ENCODE measurements at places on chromosomes 7 and 10.

DNA sequence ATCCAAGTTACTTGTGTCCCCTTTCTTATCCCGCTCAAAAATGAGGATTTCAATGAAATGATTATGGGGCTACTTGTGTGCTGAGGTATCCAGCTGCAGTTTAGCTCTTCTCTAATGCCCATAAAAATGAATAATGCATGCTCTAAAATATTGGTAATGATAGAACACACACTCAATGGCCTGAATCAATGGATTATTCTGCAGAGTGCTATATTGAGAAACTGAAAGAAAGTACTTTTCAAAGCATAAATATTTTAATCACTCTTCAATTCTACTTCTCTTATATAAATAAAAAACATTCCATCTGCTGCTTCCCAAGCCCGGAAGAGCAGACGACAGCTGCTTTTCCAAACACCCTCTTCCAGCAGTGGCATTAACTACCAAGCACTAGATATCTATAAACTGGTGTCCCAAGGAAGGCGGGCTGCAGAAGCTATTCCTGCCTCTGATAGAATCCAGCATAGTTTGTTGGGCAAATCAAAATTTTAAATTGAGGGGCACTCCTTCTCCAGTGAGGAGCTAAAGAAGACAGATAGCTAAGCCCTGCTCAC, 284.9 kb upstream of the AOAH start:
- DNase-seq: no peak

DNA sequence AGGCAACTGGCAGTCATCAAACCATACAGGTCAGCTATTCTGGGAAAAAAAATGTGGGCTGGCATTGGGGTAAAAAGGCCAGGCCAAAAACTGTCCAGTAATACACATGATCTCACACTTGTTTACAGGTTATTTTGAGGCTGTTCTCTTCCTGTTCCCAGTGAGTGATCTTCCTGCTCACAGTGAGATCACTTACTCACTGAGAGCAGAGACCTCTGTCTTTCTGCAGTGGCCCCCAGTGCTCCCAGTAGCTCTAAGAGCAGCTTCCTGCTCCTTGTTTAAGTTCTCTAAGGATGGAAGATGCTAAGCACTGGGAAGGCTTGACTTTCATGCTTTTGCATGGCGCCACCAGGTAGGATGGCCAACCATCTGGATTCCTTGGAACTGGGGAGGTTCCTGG, 93.5 kb upstream of the KIAA1217 start:
- DNase-seq: no peak

GRCh38 chr7:150481186-150481920, 30.9 kb downstream of the GIMAP8 start:
- no peak for DNase-seq

GRCh38 chr10:58094985-58095718, 172.5 kb downstream of the IPMK start:
- no peak for DNase-seq

- DNase-seq: no peak
Observed at GRCh38 chr7:70135656-70136055, 537.4 kb downstream of the AUTS2 start.

DNA sequence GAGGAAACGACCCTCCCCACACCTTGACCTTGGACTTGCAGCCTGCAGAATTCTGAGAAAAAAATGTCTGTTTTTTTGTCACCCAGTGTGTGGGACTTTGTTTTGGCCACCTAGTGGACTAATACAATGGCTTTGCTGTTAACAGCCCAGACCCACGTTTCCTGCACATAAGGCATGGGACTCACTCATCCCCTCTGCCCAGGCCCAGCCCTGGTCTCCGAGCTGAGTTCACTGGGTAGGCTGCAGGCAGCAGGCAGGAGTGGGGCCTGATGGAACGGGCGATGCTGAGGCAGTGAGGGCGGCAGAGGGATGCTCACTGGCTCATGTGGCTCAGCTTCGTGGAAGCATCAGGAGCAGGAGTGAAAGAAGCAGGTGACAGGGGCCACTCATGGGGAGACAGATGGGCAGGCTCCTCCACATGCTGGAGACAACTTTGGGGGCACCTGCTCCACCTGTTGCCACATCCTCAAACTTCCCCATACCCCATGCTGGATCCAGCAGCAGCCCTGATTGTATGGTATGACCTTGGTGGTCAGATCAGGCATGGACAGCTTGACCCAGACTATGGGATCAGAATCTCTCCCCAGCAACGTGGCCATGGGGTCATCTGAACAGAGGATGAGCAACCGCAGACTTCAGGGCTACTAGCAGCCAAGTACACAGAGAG, 65.8 kb upstream of the ANTXRL start:
- DNase-seq: no peak

- no peak for DNase-seq
Observed at GRCh38 chr7:81268551-81268950, 349.7 kb upstream of the SEMA3C start.

- DNase-seq: peak; percentile 61
Observed at GRCh38 chr10:101141616-101142532, 10.8 kb downstream of the TLX1 start.

- DNase-seq: no peak
Observed at GRCh38 chr7:131143869-131144268, 183.8 kb upstream of the MKLN1 start.

DNA sequence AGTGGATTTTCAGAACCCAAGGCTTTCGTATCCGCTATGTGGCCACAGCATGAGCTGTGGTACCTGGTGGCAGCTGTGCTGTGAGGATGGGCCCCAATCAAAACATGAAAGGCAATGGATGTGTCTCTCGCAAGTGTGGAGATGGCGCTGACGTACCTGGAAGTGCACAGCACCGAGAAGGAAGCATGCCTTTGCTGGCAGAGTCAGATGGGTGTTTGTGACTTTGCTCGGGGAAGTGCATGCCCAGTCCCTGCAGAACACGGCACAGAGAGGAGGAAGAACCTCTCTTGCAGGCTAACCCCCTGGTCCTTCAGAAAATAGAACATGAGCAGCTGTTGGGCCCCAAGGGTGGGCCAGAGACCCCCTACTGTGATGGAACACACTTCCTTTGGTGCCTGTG, 654.1 kb upstream of the ZWINT start:
- DNase-seq: no peak

DNA sequence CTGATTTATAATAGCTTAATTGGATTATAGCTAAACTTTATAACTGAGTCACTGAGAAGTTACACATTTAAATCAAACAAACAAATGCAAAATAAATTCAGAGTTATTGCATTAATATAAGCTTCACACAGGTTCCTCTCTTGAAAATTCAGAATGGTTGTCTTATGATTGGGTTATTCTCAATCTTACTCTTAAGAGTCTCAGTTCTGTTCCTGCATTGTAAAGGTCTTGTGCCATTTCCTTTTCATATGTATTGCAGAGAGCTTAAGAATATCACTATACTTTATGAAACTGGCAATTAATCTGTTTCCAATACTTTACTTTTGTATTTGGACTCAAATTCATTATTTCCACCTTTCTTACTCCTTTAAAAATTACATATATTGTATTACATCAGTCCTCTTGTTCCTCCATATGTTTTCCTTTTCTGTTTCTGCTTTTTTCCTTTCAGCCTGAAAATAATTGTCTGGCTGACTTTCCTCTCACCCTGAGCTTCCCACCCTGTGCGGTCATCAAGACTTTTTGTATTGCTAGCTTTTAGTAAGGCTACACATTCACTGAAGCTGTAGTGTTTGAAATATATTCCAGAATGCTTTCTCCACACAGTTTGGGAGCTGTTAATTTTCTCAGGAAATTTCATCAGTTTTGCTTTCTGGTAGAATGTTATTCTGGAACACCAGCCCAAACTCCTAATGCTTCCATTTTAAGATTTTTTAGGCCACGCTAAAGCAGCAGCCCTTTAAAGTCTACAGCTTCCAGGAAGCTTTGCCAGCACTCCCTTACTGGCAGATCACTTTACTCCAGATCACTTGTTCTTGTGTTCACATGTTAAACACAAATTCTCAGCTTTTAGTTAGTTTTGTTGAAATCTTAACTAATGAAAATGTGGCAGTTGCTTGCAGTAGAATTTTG, 139.4 kb downstream of the KCND2 start:
- no peak for DNase-seq

DNA sequence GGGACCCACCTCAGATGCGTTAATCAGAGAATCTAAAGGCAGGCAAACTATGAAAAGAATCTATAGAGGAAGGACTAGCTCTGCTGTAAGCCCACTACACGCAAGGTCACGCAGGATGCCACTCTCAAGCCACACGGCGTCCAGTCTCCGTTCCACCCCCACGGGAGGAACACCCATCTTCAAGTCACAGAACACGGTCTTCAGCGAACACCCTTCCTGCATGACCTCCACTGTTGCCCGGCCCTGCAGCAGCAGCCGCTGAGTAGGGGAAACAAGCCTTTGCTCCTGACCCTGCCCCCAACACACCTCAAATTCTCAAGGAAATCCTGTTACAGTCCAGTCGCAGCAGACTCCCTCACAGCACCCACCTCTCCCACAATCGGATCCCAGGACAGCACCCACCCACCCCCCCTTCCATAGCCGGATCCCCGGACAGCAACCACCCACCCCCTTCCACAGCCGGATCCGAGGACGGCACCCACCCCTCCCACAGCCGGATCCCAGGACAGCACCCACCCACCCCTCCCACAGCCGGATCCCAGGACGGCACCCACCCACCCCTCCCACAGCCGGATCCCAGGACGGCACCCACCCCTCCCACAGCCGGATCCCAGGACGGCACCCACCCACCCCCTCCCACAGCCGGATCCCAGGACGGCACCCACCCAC, 133.7 kb downstream of the DIP2C start:
- peak; percentile 35 for DNase-seq

DNA sequence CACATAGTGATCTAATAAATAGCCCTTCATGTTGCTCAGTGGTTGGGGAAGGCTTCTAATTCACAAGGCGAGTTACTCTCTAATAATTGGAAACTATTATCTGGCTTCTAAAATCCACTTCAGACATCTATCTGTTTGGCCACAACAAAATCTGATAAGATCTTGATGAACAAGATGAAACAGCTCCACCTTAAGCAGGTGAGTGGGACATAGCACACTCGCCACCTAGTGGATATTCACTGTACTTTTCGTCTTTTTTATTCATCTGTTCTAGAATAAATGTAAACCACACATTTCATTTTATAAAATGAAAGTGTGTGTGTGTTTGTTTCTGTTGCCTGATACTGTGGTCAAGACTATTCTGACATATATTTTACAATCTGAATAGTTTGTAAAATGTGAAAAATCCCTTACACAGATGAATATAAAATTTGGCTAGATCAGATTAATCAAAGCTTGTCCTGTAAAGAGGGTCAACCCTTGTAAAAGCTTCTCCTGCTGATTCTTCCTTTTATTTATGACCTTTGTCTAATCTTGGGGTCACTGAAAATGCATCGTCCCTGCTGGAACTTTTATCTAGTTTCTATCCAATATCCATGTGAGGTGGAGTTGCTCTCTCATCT, 26.5 kb upstream of the CNTNAP2 start:
- no peak for DNase-seq

GRCh38 chr10:58781873-58782488, 269.3 kb downstream of the BICC1 start:
- DNase-seq: no peak

DNA sequence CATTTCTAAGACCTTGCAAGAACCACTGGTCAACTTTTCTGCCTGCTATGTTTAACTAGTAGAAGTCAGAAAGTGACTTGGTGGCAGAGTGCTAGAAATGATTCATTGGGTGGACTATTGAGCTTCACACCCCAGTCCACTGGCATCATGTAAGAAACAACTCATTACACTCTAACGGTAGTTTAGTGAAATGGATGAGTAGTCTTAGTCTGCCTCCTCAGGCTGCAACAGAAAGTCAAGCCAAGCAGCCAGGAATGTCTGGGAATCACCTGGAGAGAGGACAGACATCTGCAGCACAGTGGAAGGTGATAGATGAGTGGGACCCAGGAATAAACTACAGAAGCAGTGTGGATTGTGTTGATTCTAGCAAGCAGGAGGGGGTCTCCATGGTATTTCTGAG, 125.4 kb downstream of the AUTS2 start:
- DNase-seq: no peak

GRCh38 chr10:58644311-58644710, 131.6 kb downstream of the BICC1 start:
- DNase-seq: no peak

- DNase-seq: no peak
Observed at GRCh38 chr10:60955957-60956425, 12.0 kb upstream of the RHOBTB1 start.

DNA sequence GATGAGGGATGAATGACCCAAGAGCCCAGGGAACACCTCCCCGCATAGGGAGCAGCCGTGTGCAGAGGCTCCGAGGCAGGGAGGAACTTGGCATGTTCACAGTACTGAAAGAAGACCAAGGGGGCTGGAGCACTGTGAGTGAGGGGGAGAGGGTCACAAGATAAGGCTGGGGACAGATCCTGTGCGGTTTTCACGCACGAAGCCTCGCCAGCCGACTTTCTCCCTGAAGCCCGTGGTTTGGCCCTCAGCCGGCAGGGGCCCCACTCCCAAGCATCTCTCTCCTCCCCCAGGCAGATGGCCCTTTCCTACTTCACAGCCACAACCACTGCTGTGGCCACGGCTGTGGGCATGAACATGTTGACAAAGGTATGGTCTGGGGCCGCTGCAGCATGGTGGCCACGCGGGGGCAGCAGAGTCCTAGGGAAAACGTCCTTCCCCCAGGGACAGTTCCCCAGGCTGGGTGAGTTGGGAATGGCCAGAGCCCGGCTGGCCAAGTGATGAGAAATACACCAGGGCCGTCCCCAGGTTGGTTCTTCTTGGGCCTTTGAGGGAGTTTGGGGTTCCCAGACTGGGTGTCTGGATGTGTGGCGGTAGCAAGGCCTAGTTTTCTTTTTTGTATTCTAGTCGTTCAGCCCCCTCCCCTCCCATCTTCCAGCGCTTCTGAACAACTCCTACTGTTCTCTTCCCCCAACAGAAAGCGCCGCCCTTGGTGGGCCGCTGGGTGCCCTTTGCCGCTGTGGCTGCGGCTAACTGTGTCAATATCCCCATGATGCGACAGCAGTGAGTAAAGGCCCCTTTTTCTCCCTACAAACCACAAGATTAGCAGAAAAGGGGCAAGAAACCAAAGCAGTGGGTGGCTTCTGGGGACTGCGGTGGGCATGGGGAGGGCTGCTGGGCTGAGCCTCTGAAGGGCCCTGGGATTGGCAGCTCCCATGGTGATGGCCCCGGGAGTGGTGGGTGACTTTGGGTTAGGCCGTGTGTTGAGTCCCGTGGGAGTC, 14.4 kb upstream of the WBP1L start:
- DNase-seq: peak; percentile 74

DNA sequence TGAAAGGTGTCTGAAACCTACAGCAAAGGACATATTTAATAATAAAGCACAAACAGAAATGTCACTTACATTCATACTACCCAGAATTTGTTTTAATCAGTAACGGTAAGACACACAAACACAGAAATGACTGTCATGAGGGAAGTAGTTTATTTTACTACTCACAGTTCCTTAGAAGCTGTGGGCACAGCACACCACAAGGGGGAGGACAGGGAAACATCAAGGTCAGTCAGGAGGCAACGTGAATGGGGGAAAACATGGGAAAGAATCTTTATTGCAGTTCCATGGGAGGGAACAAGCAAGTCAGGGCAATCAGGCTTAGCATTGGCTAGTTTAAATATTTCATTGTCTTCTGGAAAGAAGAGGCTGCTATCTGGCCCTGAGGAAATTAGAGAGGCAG, 123.8 kb upstream of the PDSS1 start:
- no peak for DNase-seq
